ENCODE measurements at places on chromosomes 11 and 22. TPM values are rescaled to one million over a fixed set of nuclear protein-coding genes. Genes with fewer than 3 reads are reported as not detected.

GRCh38 chr11:119000906-119001305, 3.0 kb downstream of the CENATAC start:
- no peak overlapping the region for H3K4me3 ChIP-seq
- DNase-seq: no peak
- no peaks in the 10 kb centered on the region for H3K27me3 ChIP-seq
- no peak overlapping the region for H3K27ac ChIP-seq
- H3K4me1 ChIP-seq: no peaks in the 10 kb centered on the region

- peak; percentile 56 for DNase-seq
- H3K4me3 ChIP-seq: no peak overlapping the region
- H3K4me1 ChIP-seq: peaks cover 2% of the 10 kb centered on the region
- H3K36me3 ChIP-seq: peaks cover 9% of the 10 kb centered on the region
These were observed 21.5 kb downstream of the FADS3 start for GRCh38 chr11:61869708-61870451.

GRCh38 chr11:86800076-86800959, at the start of gene PRSS23:
Gene PRSS23, plus strand, starts transcription at chr11:86800542. Its CDS starts 7,102 bp downstream, at chr11:86807644.
- H3K27me3 ChIP-seq: peaks cover 5% of the 10 kb centered on the region
- peak; percentile 64 for DNase-seq
- H3K27ac ChIP-seq: no peak within 1 kb of the TSS
- no peaks in the 10 kb centered on the region for H3K36me3 ChIP-seq
- peaks cover 4% of the 10 kb centered on the region for H3K4me1 ChIP-seq
- H3K4me3 ChIP-seq: peak within 1 kb of the TSS; percentile 83

The GAL gene
- total RNA-seq: 65.2 TPM

DNA sequence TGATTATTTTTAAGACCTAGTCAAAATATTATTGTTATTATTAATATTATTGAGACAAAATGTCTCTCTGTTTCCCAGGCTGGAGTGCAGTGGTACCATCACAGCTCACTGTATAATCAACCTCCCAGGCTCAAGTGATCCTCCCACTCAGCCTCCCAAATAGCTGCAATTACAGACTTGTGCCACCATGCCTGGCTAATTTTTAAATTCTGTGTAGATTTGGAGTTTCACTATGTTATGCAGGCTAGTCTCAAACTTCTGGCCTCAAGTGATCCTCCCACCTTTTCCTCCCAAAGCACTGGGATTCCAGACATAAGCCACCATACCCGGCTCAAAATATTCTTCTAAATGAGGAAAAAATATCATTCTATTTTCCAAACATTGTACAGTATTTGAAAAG, 37.0 kb downstream of the SLC36A4 start:
- no peaks in the 10 kb centered on the region for H3K4me1 ChIP-seq
- no peaks in the 10 kb centered on the region for H3K27me3 ChIP-seq
- H3K27ac ChIP-seq: no peak overlapping the region
- DNase-seq: no peak
- H3K4me3 ChIP-seq: no peak overlapping the region

DNA sequence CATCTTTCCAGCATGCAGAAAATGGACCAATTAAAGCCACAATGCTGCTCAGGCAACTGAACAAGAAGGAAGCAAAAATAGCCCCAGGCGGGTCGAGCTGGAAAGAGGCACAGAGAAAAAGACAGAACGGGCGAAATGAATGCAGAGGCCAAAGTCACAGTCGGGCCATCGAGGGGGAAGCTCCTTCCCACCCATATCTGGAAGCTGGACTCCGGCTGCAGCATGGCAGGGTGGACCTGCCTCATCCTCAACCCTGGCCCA, 58.6 kb upstream of the PRDM11 start:
- no peak overlapping the region for H3K4me3 ChIP-seq
- H3K27ac ChIP-seq: no peak overlapping the region

DNA sequence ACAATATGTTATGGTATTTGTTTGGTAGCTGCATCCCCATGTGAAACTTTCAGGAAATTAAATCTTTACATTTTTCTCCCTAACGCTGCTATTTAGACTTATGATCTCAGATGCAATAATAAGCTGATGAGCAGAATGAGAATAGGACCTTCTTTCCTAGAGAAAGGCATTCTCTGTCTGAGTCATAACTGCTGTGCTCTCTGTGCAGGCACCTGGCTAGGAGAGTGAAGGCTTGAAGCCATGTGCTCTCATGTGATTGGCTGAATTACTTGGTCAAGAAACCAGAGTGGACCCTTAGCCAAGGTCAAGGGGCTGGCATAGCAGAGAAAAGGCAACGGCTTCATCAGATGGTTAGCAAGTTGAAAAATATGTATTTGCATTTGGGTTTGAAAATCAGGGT, 185.0 kb downstream of the ADAMTS15 start:
- no peaks in the 10 kb centered on the region for H3K27me3 ChIP-seq
- no peak for DNase-seq
- H3K4me3 ChIP-seq: no peak overlapping the region
- H3K36me3 ChIP-seq: no peaks in the 10 kb centered on the region

Measured in H9 (cell line).